ENCODE measurements at places on chromosomes 12 and 14.

- no peak for DNase-seq
These were observed 170.8 kb downstream of the ESR2 start for GRCh38 chr14:64123241-64123822.

- no peak for DNase-seq
These were observed 20.7 kb upstream of the ANAPC7 start for GRCh38 chr12:110424237-110424636.

- DNase-seq: no peak
These were observed 37.2 kb downstream of the RAD51B start for GRCh38 chr14:67856827-67857226.

- DNase-seq: no peak
These were observed 295.4 kb downstream of the FSCB start for GRCh38 chr14:44211718-44212117.

DNA sequence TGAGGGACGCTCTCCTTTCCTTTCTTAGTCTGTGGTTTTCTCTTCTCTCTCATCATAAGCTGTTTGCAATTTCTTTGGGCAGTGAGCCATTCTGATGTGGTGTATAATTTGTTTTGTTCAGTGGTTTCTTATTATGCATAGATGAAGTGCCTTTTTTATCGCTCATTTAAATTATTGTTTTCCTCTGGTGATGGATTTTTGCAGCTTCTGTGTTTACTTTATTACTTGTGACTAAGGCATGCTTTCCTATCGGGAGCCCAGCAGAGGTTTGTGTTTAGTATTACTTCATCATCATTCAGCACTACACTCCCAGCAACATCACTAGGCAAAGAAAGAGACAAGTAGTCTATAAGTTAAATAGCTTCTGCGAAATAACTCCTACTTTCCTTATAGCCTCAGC, 586.6 kb upstream of the NOVA1 start:
- DNase-seq: no peak

DNA sequence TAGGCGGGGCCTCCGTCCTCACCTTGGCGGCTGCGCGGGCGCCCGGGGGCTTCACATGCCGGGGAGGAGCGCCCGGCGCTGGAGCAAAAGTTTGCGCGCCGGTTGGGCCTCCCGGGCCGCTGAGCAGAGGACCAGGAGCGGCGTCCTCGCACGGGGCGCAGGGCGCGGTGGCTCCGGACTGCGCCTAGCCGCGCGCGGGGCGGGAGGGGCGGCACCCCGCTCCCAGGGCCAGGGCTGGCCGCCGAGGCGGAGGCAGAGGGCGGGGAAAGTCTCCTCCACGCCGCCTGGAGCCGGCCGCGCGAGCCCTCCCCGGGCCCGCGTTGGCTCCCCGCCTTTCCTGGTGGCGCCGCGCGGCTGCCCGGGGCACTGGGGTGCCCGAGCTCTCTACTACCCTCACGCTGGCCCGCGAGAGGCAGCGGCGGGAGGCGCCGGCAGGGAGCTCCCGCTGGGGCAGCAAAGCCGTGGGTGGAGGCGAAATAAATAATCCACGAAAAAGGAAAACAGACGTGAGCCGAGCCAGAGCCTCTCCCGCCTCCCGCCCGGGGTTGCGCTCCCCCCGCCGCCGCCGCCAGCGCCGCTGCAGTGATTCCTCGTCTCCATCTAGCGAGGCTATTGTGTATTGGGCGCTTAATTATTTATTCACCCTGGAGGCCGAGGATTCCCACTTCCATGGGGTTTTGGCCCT, 400 bp upstream of the PRIMA1 start:
- DNase-seq: no peak

DNA sequence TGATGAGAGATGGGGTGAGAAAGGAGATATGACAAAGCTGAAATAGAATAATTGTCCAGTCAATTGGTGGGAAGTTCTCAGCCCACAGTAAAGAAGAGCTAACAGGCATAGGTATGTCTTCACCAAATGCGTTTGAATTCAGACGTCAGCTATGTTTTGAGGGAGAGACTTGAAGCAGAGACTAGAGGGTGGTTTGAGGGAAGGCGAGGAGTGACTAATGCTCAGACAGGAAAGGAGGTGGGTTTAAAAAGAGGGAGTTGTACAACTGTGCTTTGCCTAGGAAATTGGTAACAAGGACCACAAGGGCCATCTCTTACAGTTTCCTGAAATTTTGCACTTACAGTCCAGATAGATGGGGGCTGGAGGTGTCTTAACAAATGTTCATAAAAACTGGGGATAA, 6.4 kb downstream of the JKAMP start:
- DNase-seq: no peak

DNA sequence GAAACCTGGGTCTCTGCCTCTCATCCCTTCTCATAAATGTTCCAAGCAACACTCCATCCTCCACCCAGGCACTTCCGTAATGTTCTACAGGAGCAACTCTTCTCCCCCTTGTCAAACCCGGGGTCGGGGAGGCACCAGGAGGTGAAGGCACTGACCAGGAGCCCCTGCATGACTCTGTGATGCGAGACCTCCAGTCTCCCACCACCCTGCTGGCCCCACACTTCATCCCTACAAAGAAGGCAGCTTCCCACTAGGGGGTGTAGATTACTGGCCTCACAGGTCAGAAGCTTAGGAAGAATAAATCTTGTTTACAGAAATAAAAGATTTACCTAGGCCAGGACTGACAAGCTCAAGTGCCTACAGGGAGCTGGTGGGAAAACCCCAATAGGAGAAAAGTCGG, 47.2 kb downstream of the ERH start:
- no peak for DNase-seq

GRCh38 chr12:106333756-106334155, 23.8 kb upstream of the POLR3B start:
- DNase-seq: no peak

DNA sequence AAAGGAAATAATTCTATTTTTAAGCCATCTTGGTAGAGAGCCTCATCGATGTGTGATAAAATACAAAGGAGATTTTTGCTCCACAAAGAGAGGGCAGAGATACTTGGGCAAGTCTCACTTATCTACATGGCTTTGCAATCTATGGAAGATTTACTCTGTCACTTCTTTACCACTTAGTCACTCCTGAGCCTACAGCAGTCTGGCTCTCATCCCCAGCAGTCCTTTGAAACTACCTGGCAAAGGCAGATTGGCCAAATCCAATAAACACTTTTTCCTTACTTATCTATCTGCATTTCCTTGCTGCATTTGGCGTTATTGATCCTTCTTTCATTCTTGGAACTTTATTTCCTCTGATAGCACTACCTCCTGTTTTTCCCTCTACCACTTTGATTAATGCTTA, 170.0 kb downstream of the TRHDE start:
- DNase-seq: no peak

GRCh38 chr14:38553586-38553985, 297.7 kb upstream of the CLEC14A start:
- no peak for DNase-seq

DNA sequence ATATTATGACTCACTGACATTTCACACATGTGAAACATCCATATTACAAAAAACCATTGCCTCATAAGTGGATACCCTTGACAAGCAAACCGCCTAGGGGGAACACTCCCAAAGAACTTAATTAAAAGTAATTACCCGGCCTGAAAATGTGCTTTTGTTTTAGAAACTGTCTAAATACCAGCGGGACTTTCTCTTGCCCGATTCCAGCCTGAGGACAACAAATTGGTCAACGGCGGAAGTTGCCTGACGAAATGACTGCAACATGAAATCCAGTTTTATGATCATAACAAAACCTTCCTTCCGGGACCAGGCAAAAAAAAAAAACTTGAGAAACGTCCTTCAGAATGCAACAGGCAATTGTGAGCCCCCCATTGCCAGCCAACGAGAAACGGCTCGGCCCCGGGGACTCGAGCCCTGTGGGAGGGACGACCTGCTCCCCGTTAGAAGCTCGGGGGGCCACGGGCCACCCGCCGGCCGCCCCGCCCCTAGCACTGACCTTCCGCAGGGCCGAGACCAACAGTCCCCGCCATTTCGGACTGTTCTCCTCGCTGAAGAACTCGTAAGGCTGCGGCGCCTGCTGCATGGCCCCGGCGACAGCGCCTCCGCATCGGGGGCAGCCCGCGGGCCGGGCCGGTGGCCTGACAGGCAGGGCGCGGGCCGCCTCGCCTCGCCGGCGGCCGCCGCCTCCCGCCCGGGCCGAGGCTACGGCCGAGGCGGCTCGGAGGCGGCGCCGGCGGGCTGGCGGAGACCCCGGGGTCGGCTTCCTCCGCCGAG, 490 bp downstream of the SOS2 start:
- no peak for DNase-seq

GRCh38 chr12:96081596-96081995, 46.2 kb upstream of the LTA4H start:
- DNase-seq: no peak

DNA sequence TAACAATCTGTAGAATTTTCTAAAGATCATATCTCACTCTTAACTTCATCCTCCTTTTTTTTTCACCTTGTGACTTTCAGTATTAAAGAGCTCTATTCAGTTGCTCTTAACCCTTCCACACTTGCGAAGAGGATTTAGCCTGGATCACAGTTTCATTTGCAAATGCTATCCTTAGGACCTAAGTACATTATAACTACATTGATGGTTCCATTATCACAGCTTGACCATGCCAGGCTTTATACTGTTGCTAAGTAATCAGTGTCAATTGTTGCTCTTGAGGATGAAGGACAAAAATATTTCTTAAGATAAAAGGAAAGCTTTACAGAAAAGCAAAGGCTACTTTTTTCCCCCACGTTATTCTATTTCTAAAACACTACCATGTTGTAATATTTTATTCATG, 122.2 kb downstream of the PDZRN4 start:
- DNase-seq: no peak

- no peak for DNase-seq
These were observed 8.7 kb downstream of the MARK3 start for GRCh38 chr14:103393676-103394626.

DNA sequence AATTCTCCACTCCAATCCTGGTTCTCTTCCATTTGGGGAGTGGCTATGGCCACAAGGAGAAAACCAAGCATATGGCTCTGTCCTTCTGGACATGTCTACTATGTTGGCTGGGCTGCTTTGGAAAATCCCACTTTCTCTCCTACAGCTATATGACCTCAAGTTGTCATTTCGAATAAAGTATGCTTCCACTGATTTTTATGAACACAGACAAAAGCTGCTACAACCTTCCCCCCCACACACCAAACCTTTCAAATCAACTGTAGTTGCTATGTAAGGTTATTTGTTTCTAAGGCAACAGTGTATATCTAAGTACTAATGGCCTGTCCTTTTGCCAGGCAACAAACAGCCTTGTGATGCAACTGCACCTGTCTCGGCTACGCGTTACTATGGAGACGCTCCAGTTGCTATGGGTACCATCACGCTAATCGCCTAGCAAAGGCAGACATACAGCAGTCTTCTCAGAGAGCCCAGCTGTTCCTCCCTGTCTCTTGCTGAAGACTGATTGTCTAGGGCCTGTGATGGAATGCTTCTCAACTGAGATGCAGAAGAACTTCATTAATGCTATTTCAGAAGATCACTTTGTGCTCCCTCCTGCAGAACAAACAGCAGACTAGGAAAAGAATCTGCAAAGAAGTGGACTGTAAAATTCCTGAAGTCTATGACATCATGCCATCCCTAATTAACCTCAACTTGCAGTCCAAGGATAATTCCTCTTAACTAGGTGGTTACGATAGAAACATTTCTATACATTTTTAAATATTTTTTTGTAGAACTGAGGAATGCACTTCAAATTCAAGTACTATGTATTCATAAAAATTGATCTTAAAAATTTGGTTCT, 67.6 kb downstream of the FOXN3 start:
- DNase-seq: no peak

GRCh38 chr12:76449583-76449982, 101.4 kb upstream of the BBS10 start:
- DNase-seq: no peak

GRCh38 chr12:4256043-4256826, 17.3 kb upstream of the CCND2 start:
- DNase-seq: no peak

GRCh38 chr12:32302218-32303173, 96.9 kb upstream of the FGD4 start:
- no peak for DNase-seq

GRCh38 chr14:64474698-64475097, 9.4 kb downstream of the AKAP5 start:
- no peak for DNase-seq

DNA sequence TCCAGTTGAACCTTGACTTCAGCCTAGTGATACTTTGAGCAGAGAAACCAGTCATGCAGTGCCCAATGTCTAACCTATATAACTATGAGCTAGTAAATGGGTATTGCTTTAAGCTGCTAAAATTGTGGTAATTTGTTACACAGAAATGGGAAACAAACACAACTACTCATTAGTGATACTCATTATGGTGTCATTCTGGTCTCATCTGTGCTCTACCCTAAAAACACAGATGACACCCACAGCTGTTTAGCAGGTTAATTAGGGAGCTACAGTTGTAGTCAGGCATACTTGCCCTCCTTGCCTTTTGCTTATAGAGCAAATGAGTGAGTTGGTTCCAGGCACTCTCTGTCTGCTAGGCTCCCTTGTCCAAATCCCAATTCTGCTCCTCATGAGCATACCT, 50.0 kb upstream of the ATF7IP start:
- no peak for DNase-seq

DNA sequence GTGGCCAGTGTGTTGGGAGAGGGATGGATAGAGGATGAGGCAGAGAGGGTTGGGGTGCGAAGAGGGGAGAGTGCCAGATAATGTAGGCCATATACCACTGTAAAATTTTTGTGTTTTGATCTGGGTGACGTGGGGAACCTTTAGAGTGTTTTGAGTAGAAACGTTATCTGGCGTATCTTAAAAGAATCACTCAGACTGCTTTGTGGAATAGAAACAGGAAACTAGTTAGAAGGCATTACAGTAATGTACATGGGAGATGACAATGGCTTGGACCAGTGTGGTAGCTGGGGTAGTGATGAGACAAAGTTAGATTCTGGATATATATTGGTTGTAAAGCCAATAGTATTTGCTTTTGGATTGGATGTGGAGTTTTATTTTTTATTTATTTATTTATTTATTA, 20.6 kb downstream of the ATF1 start:
- DNase-seq: no peak

GRCh38 chr12:124303579-124304313, 8.9 kb downstream of the RFLNA start:
- DNase-seq: no peak

DNA sequence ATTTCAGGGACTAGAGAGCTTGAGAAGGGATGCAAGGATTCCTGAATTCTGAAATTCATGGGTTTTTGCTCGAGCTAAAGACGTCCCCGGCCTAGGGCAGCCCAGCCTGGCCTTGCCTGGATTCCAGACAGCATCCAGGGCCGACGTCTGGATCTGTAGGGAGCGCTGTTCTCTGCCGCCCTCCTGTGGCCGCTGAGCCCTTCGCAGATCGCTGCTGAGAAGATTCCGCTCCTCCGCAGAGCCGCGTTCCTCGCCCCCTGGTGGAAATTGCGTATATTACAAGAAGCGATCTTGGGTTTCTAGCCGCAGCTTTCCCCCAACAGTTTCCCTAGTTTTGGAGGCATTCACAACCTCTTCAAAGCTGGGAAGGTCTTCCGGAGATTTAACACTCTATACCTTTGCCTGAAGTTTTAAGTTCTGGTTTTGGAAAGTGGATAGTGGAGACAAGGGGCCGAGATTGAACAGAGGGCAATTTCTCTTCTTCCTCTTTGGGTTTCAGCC, 5.1 kb downstream of the CISTR start:
- DNase-seq: peak; percentile 76

- no peak for DNase-seq
These were observed 360.4 kb downstream of the PCNX1 start for GRCh38 chr14:71267691-71268090.

All from activated T-helper 1 cell treated with Interleukin-2 at 50 U/mL for 16 hours (primary cell).